ENCODE measurements at places on chromosomes 11 and 22. TPM values are rescaled to one million over a fixed set of nuclear protein-coding genes. Genes with fewer than 3 reads are reported as not detected.

DNA sequence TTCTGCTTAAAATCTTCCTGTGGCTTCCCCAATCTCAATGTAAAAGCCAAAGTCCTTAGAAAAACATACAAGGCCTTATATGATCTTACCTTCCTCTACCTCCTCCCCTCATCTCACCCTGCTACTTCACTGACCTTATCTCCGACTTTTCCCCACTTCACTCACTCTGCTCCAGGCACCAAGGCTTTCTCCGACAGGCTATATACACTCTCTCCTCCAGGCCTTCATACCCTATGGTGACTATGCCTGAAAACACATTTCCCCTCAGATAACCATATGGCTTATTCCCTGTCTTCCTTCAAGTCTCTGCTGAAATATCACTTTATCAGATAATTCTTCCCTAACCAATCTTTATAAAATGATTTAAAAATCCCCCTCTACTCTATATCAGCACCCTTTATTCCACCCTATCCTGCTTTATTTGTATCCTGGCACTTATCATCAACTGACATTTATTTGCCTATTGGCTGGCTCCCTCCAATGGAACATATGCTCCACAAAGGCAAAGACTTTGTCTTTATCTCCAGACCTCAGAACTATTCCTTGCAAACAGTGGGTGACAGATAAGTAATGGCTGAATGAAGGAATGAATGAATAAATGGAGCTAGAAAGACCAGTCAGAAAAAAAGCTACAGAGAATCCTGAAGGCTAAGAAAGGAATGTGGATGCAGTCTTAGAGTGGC is 52.7 kb downstream of the PAK1 start:
- peaks cover 14% of the 10 kb centered on the region for H3K4me1 ChIP-seq
- H3K27ac ChIP-seq, result no peak overlapping the region
- H3K36me3 ChIP-seq, result no peaks in the 10 kb centered on the region
- no peak for DNase-seq

DNA sequence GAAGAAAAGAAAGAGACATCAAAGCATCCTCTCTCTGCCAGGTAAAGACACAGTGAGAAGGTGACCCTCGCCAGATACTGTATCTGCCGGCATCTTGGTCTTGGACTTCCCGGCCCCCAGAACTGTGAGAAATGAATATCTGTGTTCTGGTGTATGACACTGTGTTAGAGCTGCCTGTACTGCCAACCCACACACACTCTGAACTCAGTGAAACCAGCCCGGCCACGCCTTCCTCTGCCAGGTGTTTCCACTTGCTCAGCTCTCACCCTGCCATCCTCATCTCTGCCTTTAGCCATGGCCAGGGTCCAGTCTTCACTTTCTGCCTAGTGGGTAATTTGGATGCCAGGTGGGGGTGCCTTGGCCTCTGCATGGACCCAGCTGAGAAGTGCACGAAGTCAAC is 24.0 kb downstream of the CBX7 start:
- H3K4me3 ChIP-seq, result no peak overlapping the region
- no peak overlapping the region for H3K27ac ChIP-seq
- no peaks in the 10 kb centered on the region for H3K36me3 ChIP-seq
- no peak for DNase-seq
- no peaks in the 10 kb centered on the region for H3K4me1 ChIP-seq

DNA sequence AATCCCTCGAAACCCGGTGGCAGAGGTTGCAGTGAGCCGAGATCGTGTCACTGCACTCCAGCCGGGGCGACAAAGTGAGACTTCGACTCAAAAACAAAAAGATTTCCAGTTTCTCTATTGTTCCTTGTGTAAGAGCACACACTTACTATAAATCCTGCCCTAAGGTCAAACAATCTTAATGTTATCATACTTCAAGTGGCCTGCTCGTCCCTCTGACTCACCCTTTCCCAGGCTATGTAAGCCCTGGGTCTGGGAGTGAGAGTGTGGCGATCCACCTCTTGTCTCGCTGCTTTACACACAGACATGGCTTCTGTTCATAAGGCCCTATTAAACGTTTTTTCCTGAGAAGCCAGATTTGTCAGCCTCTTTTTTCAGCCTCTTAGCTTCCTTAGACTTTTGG is 24.4 kb upstream of the A4GALT start:
- peaks cover 15% of the 10 kb centered on the region for H3K4me1 ChIP-seq
- H3K4me3 ChIP-seq, result no peak overlapping the region
- no peaks in the 10 kb centered on the region for H3K27me3 ChIP-seq
- DNase-seq, result no peak
- H3K27ac ChIP-seq, result no peak overlapping the region

DNA sequence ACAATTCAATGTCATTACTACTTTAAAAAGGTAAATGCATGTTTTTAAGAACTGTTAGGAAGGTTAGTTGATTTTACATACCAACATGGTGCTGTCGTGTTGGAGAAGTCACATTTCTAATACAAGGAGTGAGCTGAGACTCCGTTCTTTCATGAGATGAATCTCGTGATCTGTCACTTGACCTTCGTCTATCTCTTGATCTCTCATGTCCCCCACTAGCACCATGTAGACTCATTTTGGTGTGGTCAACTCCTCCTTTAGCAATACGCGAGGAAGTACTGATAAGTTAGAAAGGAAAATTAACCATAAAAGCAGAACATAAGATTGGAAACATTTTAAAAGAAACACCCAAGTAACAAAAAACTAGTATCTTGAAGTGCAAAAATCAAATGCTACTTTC is 41.5 kb downstream of the BTBD10 start:
- no peaks in the 10 kb centered on the region for H3K27me3 ChIP-seq
- DNase-seq, result no peak
- no peak overlapping the region for H3K27ac ChIP-seq

DNA sequence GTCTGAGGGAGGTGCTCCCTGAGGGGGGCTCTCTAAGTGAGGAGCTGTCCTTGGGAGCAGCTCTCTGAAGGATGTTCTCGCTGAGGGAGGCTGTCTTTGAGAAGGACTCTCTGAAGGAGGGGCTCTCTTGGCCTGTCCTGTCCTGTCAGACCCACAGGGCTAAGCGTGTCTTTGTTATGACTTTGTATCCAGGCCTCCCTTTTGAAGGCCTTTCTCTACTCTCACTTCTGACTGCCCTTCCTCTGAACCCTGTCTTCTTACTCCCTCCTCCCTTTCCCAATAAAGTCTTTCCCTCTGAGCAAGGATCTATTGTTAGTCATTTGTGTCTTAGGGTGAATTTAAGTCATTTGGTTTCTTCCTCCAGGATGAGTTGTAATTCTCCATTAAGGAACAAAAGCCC is 330.1 kb upstream of the PLET1 start:
- H3K36me3 ChIP-seq, result no peaks in the 10 kb centered on the region
- H3K27ac ChIP-seq, result no peak overlapping the region
- no peak for DNase-seq
- H3K4me3 ChIP-seq, result no peak overlapping the region
- no peaks in the 10 kb centered on the region for H3K27me3 ChIP-seq
- H3K4me1 ChIP-seq, result peaks cover 14% of the 10 kb centered on the region

DNA sequence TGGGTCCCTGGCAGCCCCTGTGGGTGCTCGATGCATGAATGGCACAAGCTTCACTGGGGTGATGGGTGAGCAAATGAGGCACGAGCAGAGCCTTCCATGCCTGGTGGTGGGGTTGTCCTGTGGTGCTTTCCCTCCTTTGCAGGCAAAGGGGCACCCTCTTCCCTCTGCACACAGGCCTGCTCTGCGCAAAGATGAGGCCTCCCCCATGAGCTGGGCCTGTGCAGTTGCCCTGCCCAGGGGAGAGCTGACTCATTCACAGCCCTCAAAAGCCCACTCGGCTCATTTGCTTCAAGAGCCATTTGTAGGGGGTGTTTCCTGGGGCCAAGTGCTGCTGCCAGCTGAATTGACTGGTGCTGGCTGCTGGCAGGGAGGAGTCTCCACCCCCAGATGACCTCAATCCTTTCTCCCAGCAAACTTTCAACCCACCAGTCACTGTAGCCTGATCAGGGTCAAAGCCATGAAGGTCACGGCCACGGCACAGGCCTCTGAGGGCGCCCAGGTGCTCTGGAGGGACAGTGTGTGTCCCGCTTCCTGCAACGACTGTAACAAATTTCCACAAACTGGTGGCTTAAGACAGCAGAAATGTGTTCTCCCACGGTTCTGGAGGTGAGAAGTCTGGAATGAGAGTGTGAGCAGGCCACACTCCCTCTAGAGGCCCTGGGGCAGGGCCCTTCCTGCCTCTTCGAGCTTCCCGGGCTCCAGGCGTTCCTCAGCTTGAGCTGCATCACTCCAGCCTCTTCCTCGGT is 48.8 kb upstream of the ANO1 start:
- no peak for DNase-seq
- H3K27me3 ChIP-seq, result no peaks in the 10 kb centered on the region
- no peaks in the 10 kb centered on the region for H3K36me3 ChIP-seq
- no peak overlapping the region for H3K4me3 ChIP-seq
- H3K4me1 ChIP-seq, result no peaks in the 10 kb centered on the region

DNA sequence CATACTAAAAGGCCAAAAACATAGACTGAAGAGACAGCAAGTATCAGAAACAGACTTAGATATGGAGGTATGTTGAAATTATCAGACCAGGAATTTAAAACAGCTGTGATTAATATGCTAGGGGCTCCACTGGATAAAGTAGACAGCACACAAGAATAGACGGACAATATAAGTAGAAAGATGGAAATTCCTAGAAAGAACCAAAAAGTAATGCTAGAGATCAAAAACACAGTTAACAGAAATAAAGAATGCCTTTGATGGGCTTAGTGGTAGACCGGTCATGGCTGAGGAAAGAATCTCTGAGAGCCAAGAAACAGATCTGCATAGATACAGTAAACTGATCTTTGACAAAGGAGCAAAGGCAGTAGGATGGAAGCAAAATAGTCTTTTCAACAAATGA is 250.2 kb downstream of the SWAP70 start:
- H3K4me3 ChIP-seq, result no peak overlapping the region
- H3K27me3 ChIP-seq, result no peaks in the 10 kb centered on the region
- DNase-seq, result no peak
- no peak overlapping the region for H3K27ac ChIP-seq

DNA sequence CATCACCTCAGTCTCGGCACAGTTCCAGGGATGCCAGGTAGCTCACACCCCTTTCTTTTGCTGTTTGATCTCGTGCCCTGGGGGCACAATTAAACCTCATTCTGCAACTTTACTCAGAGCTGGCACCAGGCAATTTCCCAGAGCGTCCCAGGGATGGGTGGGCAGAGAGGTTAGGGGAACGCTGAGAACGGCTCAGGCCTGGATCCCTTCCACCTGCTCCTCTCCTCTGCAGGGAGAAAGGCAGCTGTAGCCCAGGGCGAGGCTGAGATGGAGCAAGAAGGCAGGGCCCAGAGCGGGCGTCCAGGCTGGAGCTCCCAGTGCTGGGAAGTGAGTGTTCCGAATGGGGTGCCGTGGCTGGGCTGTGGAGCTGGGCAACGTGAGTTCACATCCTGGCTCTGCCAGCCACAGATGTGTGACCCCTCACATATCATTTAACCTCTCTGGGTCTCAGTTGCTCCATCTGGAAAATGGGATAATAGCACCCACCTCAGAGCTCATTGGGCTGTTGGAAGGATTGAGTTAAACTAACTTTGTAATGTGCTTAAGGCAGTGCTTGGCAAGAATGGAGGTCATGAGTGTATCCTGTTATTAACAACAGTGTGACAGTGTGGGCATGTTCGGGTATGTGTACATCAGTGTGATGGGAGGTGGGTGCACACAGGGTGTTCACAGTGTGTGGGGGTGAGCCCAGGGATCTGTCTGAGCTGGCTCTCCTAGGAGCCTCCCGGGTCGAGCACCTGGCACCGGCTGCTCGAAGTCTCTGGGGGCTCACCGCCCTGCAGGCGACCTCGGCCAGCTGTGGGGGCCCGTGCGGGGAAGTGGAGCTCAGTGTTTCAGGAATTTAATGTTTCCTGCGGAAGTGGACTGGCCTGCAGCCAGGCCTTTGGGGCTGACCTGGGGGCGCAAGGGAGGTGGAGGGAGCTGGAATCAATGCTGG is 15.5 kb downstream of the OTUB1 start:
- DNase-seq, result no peak
- H3K27ac ChIP-seq, result no peak overlapping the region
- H3K4me3 ChIP-seq, result no peak overlapping the region

- peaks cover 7% of the 10 kb centered on the region for H3K4me1 ChIP-seq
- H3K4me3 ChIP-seq, result no peak overlapping the region
- no peaks in the 10 kb centered on the region for H3K36me3 ChIP-seq
- DNase-seq, result no peak
Measured at GRCh38 chr11:111777094-111778046, 11.2 kb upstream of the PPP2R1B start.

- no peaks in the 10 kb centered on the region for H3K27me3 ChIP-seq
- peaks cover 46% of the 10 kb centered on the region for H3K36me3 ChIP-seq
Measured at GRCh38 chr11:1479678-1480118, 6.9 kb downstream of the MOB2 start.

- no peak for DNase-seq
- peaks cover 4% of the 10 kb centered on the region for H3K27me3 ChIP-seq
- H3K36me3 ChIP-seq, result no peaks in the 10 kb centered on the region
- no peak overlapping the region for H3K4me3 ChIP-seq
Measured at GRCh38 chr11:2299773-2300172, 1.9 kb downstream of the C11orf21 start.

DNA sequence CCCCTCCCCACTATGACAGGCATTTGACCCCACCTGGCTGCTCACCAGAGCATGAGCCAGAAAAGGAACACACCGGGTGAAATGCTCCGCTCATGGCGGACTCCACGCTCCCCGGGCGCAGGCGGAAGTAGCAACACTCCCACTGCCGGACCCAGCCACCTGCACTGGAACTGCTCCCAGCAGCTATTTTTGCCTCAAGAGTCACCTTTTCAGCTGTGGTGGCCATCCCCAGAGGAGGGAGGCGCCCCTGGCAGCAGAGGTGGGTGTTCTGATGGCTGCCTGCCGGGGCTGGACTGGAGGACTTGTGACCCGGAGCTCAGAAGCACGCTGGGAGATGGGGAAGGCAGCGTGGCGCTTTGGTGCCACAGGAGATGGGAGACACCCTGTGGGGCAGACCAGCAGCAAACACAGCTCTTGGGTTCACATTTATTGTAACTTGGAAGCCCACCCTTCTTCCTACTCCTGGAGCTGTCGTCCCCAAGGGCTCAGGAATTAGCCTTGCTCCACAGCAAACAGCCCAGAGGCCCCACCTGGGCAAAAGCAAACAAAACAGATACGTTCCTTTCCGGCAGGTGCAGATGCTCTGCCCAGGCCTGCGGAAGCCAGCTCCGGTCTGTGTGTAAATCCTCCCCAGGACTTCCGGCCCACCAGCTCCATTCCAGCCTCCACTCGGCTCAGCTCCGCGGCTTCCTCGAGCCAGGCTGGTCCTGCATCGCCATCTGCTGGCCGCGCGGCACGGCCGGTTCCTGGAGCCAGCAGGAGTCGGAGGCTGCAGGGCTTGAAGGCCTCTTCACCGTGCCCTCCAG is 3.7 kb downstream of the RPS19BP1 start:
- H3K36me3 ChIP-seq, result peaks cover 5% of the 10 kb centered on the region
- H3K4me3 ChIP-seq, result peak overlapping the region; percentile 38
- no peaks in the 10 kb centered on the region for H3K27me3 ChIP-seq
- H3K27ac ChIP-seq, result peak overlapping the region; percentile 94

- no peak overlapping the region for H3K27ac ChIP-seq
- no peak overlapping the region for H3K4me3 ChIP-seq
- H3K4me1 ChIP-seq, result peaks cover 26% of the 10 kb centered on the region
- DNase-seq, result no peak
Measured at GRCh38 chr11:118448294-118448693, 12.0 kb downstream of the KMT2A start.

GRCh38 chr22:19631899-19632667 is 82.2 kb upstream of the SEPTIN5 start:
- no peak overlapping the region for H3K4me3 ChIP-seq
- no peaks in the 10 kb centered on the region for H3K36me3 ChIP-seq
- H3K27me3 ChIP-seq, result no peaks in the 10 kb centered on the region

The DKK3 gene
- 7.6 TPM for total RNA-seq

The IL18BP gene
- total RNA-seq, result 3.0 TPM

The PRG2 gene
- not detected for total RNA-seq

The DCDC1 gene
- not detected for total RNA-seq

The PRRG4 gene
- total RNA-seq, result 0.53 TPM

The MMP10 gene
- total RNA-seq, result not detected

The TECTA gene
- total RNA-seq, result 0.35 TPM

The MUC2 gene
- total RNA-seq, result not detected

The MS4A12 gene
- not detected for total RNA-seq

The OR4A5 gene
- total RNA-seq, result not detected

The POTEH gene
- total RNA-seq, result not detected

Measured in gastrocnemius medialis (tissue), 4 donors.